ENCODE measurements at places on chromosomes 12 and 14.
A peak's percentile ranks its signal among the peaks of the same experiment; 100 is the strongest.

DNA sequence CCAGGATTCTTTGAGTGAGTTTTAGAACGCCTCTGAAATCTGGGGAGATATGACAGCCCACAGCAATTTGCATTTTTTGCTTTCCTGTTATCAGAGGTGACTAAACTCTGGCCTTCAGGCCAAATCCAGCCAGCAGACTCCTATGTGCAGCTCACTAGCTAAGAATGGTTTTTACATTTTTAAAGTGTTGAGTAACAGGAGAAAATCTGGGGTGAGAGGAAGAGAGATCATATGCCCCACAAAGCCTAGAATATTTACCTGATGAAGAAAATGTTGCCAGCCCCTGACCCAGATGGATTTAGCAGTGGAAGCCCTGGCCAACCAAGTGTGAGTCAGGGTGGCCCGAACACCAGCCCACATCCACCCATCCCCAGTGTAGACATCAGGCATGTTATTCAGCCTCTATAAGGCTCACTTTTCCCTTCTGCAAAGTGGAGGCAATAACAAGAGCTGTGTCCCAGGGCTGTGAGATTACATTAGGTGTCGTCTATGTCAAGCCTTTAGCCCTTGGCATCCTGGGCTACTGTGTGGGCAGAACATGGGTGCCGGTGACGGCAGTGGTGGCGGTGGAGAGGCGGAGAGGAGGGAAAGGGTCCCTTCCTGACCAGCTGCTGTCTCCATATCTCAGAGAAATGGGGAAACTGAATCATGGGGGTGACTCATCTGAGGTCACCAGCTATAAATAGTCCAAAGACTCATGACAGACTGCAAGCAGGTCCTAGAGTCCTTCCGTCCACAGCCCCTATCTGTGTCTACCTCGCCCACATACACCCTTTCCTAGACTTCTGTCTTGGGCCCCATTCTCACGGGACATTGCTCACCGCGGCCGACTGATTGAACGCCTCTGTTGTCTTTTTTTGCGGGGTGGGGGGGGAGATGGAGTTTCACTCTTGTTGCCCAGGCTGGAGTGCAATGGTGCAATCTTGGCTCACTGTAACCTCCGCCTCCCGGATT, 32.6 kb upstream of the CD9 start:
- peak; percentile 84 for DNase-seq

DNA sequence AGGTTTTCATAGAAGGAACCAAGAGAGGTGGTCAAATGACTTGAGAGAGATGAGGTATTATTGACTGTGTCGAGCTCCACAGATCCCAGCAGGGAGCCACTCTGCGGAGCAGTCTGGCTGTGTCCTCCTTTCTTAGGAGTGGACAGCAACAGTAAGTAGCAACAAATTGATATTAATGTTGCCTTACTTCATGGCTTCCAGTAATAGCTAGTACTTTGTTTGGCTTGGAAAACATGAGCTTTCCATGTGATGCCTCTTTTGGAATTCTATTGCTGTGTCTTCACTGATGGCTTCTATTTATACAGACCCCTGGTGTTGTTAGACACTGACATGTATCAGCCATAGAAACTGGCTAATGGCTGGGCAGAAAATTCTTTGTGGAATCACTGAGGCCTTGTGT, 531.2 kb upstream of the CCDC196 start:
- no peak for DNase-seq

GRCh38 chr12:14937689-14938088, 648 bp downstream of the ERP27 start:
- DNase-seq = no peak

DNA sequence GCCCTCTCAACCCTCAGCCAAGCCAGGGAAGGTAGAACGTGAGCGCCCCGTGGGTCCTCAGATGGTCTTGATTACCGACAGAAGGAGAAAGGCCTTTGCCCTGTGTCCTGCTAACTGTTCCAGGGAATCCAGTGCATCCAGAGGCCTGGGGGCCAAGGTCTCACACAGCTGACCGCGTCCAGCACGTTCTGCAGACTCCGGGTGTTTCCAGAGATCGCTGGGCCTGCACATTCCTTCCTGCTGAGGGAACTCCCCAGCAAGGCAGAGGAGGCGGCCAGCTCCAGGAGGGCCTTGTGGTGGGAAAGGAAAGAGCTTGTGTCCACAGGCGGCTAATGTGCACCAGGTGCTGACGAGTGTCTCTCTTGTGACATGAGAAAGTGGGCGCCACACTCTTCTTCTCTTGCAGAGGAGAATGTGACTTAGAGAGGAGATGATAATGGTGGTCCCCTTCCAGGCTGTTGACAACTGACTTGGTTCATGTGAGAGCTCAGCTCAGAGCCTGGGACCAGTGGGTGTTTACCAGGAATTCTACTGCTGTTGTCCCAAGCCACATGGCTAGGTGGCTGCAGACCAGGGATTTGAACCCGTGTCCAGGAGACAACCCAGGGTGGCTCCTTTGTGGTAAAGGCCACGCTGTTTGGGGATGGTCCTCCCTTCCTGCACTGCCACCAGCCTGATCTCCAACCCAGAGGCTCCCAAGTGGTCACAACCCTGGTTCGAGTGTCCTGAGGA, 46.8 kb upstream of the DLK1 start:
- no peak for DNase-seq

DNA sequence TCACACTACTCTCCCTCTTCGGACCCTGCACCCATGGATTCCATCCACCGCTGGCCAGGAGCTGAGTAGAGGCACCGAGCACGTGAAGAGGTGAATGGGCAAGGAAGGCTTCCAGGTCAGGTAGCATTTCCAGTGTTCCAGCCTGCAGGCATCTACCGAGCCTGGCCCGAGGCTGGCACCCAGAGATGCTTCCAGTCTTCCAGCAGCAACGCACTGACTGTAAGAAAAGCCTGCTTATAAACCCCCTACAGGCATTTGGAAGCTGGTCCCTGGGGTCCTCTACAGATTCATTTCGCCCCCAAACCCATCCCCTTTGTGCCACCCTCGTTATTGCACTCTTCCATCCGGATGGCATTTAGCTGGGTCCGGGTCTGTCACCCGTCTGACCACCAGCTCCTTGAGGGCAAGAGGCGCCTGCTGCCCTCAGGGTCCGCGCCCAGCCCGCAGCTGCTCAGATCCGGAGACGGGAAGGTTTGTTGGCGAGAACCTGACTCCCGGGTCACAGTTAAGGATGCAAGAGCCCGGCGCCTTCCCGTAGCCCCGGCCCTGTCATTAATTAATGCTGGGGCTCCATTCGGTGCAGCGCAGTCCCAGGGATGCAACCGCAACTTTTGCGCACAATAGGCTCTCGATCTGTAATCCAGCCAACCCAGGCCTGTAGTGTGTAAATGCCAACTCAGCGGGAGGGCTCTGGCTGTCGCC, 614 bp upstream of the MARK3 start:
- DNase-seq = no peak

DNA sequence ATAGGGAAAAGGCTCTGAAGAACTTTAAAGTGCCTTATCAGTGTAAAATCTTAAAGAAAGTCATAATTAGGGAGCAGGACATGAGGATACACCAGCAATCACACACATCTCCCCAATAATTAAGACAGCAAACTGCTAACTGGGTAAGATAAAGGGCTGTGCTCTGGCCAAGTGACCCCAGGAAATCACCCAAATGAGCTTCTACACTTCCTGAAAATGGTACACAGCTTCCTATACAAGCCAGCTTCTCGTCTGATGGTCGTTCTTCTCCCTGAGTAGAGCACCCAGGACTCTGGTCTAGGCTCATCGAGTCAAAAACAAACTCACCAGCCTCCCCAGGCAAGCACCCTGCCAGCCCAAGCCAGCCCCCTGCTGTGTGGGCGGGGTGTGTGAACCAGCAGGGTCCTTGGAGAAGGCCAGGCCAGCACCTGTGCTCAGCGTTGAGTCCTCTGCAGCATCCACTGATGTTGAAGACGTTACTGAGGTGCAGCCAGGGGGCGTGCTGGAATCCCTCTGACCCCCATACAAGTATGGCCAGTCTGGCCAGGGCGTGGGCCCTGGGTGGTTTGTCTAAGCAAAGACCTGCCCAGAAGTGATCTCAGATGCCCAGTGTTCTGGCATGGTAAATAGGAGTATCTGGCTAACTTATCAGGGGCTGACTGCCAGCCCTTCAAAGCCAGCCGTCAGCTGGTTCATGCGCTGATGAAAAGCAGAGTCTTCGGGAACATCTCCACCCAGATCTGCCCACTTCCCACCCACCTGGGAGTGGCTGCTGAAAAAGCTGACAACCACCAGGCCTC, 41.4 kb downstream of the ACTN1 start:
- peak; percentile 46 for DNase-seq
